ENCODE measurements at places on chromosomes 1 and 21.
A peak's percentile ranks its signal among the peaks of the same experiment; 100 is the strongest.

GRCh38 chr1:94920061-94920460 lies 6.8 kb downstream of the CNN3 start:
- DNase-seq = no peak

- no peak for DNase-seq
Measured at GRCh38 chr1:234168061-234168724, 205.1 kb upstream of the COA6 start.

GRCh38 chr1:225911191-225912130 lies 12.6 kb downstream of the PYCR2 start:
- DNase-seq = peak; percentile 77

DNA sequence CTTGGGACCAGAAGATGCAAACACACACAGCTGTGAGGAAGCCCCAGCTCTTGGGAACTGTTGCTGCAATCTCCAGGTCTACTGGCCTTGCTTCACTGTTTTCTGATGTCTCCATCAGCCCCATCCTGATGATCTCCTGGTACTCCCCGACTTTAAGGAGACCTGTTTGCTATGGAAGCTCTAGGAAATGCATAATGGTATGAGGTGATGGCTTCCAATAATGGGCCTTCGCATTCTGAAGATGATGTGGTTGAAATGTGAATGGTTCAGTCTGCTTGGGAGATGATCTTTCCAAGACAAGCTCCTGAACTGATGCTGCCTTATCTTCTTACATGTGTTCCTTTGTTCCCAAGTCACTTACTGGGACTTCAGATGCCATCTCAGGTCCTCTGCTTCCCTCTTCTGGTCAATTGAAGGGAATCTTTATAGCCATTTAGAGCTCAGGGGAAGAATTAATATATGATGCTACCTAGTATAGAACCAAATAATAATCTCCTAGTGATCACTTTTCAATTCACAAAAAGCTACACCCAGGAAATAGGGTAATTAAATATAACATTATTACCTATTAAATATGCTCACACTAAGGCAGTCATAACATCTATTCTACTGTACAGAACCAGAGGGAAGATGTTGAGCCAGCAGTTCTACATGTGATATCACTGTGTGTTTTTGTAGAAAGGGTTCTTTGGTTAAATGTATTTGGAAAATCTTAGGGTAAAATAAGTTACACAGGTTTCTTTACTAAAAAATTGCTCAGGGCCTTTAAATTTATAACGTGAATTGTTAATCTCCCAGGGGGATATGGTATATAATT lies 73.9 kb upstream of the VTCN1 start:
- DNase-seq = no peak

DNA sequence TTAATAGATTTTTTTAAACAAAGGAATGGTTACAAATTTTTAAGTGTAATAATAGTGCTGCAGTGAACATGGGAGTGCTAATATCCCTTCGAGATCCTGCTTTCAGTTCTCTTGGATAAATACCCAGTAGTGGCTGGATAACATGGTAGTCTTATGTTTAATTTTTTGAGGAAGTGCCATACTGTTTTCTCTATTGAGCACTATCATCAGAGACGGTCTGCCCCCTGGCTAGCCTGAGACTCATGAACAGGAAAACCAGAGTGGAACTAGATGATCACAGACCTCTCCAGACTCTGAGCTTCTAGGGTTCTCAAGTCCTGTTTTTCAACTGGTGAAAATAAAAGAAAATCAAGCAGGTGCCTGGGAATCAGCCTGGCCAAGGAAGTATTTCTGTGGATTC lies 97.3 kb upstream of the MARK1 start:
- no peak for DNase-seq

GRCh38 chr1:84250668-84251067 lies 50.8 kb upstream of the SAMD13 start:
- DNase-seq = no peak

DNA sequence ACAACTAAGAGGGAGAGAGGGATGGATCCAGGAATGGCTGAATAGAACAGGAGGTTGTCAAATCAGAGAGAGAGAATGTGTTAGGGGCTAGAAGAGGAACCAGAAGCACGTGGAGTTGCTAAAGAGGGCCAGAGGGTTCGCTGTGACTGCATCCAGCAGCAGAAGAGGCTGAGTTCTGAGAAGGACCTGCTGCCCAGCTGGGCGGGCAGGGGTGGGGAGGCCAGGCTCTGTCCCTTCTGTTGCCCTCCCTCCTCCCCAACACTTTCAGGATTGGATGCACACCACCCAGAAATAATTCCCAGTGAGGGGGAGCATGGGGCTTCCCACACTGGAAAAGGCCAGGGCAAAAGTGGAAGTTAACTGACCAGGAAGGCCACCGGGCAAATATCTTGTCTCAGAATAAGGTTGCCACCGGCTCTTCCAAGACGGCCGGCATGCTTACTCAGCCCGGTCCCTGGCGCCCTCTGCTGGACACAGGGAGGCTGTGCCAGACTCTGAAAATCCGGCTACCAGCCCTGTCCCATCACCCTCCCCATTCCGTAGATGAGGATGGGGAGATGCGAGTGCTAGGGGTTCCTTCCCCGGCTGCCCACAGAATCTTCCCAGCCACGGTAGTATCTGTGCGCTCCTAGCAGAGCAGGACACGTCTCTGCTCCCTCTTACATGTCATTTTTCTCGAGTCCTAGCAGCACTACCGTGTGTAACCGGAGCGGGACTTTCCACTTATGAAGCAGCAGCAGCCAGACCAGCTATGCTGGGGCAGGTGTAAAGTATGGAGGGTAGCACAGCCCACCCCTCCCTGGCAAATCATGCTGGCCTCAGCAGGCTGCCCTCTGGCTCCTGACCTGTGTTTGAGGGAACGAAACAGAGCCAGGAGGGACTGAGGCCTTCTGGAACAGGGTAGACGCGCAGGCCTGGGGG lies 46.8 kb upstream of the A3GALT2 start:
- peak; percentile 81 for DNase-seq

GRCh38 chr1:190578526-190578925 lies 100.9 kb upstream of the BRINP3 start:
- no peak for DNase-seq

- DNase-seq = no peak
Measured at GRCh38 chr1:30679201-30679975, 44.0 kb downstream of the MATN1 start.

GRCh38 chr21:41961753-41962152 lies 7.9 kb upstream of the C2CD2 start:
- no peak for DNase-seq

Data from naive thymus-derived CD8-positive, alpha-beta T cell (primary cell).